ENCODE measurements at places on chromosomes 2 and 18.

- DNase-seq, result no peak
Observed at GRCh38 chr2:238999291-238999741, 151.4 kb downstream of the TWIST2 start.

- DNase-seq, result no peak
Observed at GRCh38 chr18:22349317-22349898, 68.3 kb downstream of the CTAGE1 start.

DNA sequence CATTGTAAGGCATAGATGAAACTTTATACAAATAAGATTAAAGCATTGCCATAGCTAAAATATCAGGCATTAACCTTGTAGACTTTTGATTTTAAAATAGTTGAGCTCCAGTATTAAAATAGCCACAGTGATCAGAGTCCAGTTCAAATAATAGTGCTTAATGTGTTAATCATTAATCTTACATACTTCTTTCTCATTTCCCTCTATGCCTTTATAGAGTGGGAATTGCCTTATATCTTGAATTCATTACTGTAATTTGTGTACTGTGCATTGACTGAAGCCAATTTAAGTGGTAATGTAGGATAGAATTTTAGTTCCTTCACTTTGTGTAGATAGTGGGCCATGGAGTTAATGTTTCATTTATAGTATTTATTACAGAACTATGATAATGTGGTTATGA, 549.2 kb upstream of the VWC2L start:
- DNase-seq, result no peak

DNA sequence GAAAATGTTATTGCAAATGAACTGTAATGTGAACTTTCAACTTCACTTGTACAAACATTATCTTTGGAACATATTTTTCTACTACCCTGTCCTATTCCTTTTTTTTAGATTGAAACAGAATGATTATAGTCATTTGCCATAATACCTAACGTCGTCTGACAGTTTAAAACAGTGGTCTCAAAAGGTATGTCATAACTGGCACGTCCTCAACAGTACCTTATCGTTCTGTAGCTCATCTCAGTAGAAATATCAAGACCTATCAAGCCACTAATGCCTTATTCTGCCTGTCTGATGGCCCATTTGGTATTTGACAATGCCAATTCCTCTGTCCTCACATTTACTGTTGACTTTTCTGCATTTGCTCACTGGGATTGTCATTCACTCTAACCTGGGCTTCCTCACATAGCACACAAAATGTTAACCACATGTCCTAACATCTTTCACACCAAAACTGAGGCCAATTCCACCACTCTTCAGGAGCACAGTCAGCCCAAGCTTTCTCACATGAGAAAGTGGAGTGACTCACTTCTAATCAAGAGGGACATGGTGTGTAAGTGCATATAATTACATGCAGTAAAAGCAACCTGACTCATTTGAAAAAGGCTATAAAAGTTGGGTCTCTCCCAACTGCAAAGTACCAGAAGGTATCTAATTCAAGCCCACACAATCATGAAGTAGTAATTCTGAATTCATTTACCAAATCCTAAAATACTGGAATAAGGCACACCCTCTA, 34.8 kb downstream of the DNER start:
- no peak for DNase-seq

DNA sequence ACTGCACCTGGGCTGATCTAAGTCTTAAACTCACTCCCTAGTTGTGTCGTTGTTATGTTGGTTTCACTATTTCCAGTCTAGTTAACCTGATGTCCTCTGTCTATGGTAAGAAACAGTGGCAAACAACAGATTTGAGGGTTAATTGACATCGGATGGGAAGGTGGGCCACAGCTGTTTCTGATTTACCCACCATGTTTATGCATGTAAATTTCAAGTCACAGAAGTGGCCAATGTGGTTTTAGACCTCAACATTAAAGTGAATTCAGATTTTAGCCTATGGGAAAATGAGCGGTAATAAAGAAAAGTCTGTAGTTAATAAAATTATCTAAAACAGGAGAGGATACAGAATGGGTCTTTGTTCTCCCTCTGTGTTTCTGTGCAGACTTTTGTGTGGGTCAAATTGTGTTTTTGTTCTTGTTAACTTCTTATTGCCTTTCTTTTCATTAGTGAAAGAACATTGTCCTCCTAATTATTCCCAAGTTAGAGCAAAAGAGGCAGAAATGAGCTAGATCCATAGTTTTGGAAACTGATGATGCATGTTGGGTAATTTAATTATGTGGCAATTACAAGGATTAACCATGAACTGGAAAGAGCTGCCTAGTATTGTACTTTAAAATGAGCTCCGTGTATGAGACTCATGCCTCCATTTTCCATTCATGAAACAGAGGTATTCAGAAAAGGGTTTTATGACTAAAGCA, 83.2 kb downstream of the LAMA3 start:
- DNase-seq, result no peak

DNA sequence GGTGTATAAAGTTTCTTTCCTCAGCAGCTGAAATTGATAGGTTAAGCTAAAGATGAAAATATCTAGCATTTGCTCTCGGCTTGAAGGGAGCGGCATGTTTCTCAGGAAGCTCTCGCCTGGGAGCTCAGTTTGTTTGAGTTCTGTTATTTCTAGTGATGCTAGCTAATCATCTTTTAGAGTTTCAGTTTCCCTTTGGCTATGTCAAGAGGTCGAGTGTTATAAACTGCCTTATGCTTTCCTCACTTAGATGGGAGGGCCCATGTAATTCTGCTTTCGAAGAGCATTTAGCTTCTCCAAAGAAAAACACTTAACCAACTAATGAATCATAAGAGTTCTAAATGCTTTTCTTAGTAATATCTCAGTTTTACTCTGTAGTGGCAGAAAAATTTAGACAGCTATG, 33.6 kb downstream of the PLCL1 start:
- no peak for DNase-seq

GRCh38 chr2:235989591-235989990, 178.6 kb downstream of the GBX2 start:
- no peak for DNase-seq

DNA sequence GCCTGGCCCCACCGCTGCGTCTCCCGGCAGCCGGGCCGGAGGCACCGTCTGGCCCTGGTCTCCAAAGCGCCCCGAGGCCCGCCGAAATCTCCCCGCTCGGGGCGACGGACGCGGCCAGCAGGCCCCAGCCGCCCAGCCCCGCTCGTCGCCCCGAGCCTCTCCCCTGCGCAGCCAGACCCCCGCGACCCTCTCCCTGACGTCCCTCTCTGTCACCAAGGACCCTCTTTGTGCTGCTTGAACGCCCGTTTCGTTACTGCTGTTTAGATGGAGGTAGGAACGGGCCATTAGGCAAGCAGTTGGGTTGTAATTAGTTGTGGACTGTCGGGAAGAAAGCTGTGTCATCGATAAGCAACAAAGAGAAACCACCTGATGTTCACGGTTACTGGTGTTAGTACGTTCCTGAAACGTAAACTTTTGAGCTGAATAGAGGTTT, 686 bp downstream of the UBXN4 start:
- no peak for DNase-seq

- no peak for DNase-seq
Observed at GRCh38 chr2:20396356-20397000, 45.8 kb upstream of the PUM2 start.

- no peak for DNase-seq
Observed at GRCh38 chr2:120951693-120952092, 216.0 kb downstream of the GLI2 start.

- no peak for DNase-seq
Observed at GRCh38 chr2:27903649-27904404, 13.3 kb downstream of the BABAM2 start.

DNA sequence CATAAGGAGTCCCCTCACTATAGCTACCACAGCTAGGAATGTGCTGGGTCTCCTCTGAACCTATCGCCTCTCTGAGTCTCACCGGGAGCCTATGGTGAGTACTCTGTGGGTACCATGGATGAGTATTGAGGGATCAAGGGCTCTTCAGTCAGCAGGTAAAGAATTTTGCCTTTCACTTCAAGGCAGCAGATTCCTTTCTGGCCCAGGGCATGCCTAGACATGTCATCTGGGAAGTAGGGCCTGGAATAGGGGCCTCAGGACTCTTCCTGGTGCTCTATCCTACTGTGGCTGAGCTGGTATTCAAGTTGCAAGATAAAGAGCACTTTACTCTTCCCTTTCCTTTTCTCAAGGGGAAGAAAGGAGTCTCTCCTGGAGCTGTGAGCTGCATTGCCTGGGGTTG, 85.6 kb upstream of the LHCGR start:
- DNase-seq, result no peak

- DNase-seq, result no peak
Observed at GRCh38 chr2:26442301-26442700, 35.6 kb downstream of the OTOF start.

GRCh38 chr18:7568426-7568825, 1.3 kb downstream of the PTPRM start:
- no peak for DNase-seq

GRCh38 chr2:160921386-160921964, 238.8 kb upstream of the TANK start:
- DNase-seq, result no peak

DNA sequence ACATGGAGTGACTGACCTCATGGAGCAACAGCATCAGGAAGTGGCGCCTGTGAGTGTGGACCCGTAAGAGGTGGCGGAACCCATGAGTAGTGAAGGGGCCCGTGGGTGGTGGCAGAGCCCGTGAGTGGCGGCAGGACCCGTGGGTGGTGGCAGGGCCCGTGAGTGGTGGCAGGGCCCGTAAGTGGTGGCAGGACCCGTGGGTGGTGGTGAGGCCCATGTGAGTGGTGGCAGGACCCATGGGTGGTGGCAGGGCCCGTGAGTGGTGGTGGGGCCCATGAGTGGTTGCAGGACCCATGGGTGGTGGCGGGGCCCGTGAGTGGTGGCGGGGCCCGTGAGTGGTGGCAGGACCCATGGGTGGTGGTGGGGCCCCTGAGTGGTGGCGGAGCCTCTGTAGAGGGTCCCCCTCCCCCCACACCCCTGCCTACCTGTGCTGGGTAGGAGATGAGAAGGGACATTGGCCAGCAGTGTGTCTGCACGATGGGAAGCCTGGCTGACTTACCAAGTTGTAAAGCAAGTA, 407.7 kb upstream of the SALL3 start:
- no peak for DNase-seq

DNA sequence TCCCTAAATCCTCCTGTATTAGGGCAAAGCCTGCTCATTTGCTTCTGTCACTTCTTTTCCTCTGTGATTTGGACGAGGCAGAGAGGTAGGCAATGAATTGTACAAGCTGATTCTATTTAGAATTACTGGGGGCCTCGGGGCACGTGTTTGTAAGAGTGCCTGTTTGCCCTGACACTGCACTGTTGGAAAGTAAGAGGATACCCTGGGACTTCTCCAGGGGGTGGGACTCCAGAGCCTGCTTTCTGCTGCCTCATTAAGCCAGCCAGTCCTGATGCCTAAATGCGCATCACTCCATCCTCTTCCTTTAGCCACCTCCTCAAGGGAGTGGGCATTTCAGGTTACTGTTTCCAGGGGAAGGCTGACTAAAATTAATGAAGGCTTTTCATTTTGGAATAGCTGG, 134.3 kb downstream of the TDRD15 start:
- no peak for DNase-seq

- DNase-seq, result no peak
Observed at GRCh38 chr2:99150706-99151105, 4.0 kb downstream of the TSGA10 start.

DNA sequence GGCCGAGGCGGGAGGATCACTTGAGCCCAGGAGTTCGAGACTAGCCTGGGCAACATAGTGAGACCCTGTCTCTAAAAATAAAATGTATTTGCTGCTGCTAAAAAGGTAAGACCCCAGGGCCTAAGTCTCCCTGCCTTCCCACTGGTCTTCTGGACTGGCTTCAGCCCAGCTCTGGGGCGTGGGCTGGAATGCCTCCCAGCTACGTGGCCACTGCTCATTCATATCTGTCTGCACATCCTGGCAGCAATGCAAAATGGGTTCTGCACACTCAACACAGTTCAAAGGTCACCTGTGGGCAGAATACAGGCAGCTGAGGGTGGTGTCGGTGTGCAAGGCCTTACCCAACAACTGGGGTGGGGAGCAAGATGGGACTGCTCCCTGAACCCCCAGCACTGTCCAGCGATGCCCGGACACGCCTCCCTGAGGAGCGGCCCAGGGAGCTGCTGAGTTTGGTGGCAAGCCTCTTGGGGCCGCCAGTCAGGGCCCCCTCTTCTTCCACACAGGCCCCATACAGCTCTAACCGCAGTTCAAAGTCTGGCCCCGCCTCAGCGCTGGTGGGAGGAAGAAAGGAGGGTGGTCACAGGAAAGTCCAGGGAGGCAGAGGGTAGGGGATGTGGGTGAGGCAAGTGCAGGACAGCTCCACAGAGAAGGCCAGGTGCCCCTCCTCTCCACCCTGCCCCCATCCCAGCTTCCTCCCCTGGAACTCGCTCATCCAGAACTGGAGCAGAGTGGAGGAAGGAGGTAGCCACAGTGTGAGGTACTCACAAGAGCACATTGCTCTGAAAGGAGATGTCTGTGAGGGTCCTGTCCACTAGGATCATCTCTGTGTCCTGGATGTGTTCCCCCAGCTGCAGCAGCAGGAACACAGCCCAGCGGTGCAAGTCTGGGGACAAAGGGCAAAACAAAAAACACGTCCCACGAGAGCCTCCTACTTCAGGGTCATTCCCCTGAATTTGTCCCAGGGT, 8.2 kb downstream of the WDR54 start:
- DNase-seq, result no peak

GRCh38 chr2:89763581-89764485, 1072.4 kb downstream of the RPIA start:
- no peak for DNase-seq

DNA sequence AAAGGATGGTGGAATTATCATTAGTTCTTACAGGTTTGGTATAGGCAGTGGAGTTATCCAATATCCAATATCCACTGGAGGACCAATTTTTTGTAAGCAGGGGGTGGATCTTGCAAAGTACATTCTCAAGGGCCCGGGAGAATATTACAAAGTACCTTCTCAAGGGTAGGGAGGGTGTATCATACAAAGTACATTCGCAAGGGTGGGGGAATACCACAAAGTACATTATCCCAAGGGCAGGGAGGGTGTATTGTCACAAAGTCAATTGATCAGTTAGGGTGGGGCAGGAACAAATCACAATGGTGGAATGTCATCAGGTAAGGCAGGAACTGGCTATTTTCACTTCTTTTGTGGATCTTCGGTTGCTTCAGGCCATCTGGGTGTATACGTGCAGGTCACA, 55.3 kb upstream of the TMEM87B start:
- DNase-seq, result no peak

DNA sequence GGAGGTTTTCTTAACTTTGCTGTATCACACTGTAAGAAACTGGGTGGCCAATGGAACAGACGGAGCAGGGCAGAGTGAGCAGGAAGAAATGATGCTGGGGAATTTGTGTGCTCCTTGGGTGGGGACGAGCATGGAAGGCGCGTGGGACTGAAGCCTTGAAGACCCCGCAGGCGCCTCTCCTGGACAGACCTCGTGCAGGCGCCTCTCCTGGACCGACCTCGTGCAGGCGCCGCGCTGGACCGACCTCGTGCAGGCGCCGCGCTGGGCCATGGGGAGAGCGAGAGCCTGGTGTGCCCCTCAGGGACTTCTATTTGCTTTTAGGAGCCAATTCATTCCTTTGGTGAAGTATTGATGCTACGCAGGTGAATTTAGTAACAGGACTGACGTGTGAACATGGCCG, 8.9 kb downstream of the TPO start:
- no peak for DNase-seq

All from NCI-H187 treated with DMSO at 0.1 percent for 48 hours (cell line).